ENCODE measurements at places on chromosomes 12 and 14.

- no peak for DNase-seq
These were observed 11.3 kb downstream of the GALNT9 start for GRCh38 chr12:132318135-132318534.

DNA sequence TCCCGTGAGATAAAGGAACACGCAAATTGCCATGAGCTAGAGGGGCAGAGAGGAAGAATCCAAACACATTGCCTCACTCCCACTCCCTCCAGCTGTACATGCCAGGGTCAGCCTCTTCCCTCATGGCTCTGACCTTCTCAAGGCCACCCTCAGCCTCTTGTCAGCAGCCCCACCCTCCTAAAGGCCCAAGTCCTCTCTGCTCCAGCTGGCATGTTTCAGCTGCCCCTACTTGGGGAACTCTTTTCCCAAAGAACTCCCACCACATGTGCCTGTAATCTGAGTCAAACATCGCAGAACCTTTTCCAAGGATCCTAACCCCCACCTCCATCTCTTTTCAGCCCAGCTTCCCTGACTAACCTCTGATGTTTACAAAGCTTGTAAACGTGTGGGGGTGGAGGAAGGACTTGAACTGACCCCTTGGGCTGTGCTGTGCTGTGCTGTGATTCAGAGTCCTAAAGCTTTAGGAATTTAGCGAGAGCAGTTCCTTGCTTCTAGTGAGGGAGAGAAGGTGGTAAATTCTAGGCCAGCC lies 7.3 kb upstream of the CACNB3 start:
- no peak for DNase-seq

GRCh38 chr12:54463034-54463433 lies 10.4 kb downstream of the GTSF1 start:
- no peak for DNase-seq

DNA sequence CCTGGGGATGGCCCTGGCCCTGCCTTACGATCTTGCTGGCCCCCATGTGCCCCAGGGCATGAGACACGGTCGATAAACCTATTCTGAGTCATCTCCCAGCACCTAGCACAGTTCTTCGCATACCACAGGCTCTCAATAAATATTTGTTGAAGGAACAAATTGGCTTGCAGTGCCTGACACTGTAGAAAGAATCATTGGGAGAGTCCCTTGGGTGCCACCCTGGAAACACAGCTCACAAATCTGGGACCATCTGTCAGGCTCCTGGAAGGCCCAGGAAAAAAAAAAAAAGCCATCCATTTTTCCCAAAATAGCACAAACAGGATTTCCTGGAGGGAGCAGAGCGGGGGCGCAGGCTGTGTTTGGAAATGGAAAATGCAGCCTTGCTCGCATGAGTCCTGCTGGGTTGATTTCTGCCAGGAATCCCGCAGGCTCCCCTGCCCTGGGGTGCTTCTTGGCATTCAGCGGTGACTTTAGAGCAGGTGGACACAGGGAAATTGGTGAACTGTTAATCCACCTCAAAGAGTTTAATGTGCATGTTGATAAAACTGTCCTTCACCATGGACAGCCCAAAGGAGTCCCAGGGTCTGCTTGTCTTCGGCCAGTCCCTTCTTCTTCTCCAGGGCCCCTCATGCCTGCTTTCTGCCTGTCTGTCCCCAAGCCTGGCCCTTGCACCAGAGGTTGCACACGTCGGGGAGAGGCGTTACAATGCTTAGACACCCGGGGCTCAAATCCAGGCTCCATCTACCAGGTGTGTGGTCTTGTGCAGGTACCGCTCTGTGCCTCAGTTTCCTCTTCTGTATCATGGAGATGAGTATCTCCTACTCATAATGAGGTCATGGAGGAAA lies 106.1 kb upstream of the RFLNA start:
- no peak for DNase-seq

GRCh38 chr14:104805326-104805678 lies 4.4 kb downstream of the ZBTB42 start:
- no peak for DNase-seq

GRCh38 chr14:20578784-20579502 lies 8.9 kb downstream of the RNASE11 start:
- DNase-seq, result no peak

DNA sequence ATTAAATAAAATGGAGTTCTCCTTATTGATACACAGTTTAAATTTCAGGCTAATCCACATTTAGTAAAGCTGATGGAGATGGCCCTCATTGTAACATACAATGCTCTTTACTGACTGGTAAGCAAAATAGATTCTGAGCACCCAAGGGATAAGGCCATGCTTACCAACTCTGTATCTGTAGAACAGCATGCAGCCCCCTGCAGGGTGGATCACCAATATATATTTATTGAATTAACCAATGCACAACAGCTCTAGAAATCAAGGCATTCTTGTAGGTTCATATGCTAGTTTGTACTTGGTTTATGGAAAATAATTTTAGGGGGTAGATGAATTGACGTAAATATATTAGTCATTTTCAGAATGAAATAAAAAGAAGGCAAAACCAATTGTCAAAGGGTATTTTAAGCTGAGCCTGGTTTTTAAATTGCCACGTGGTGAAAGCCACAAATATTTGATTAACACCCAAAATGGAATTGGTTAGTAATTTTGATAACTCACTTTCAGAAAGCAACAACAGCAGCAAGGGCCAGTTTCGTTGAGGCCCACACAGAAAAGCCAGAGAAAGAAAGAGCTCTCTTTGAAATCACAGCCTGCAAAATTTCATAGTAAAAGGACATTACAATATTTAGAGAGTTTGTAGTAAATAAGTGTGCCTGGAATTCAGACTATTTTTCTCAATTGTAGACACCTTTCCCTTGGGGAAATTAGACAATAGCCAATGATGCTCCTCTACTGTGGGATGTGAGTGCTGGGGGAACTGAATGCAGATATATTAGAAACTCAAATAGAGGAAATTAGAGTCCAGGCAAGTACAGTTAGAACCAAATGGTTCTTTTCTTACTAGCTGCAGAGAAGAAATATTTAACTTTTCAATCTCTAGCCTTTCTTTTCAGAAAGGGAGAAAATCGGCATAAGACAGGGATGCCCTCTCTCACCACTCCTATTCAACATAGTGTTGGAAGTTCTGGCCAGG lies 216.2 kb upstream of the ABCD2 start:
- no peak for DNase-seq

GRCh38 chr14:70847406-70848090 lies 38.2 kb upstream of the MAP3K9 start:
- no peak for DNase-seq

DNA sequence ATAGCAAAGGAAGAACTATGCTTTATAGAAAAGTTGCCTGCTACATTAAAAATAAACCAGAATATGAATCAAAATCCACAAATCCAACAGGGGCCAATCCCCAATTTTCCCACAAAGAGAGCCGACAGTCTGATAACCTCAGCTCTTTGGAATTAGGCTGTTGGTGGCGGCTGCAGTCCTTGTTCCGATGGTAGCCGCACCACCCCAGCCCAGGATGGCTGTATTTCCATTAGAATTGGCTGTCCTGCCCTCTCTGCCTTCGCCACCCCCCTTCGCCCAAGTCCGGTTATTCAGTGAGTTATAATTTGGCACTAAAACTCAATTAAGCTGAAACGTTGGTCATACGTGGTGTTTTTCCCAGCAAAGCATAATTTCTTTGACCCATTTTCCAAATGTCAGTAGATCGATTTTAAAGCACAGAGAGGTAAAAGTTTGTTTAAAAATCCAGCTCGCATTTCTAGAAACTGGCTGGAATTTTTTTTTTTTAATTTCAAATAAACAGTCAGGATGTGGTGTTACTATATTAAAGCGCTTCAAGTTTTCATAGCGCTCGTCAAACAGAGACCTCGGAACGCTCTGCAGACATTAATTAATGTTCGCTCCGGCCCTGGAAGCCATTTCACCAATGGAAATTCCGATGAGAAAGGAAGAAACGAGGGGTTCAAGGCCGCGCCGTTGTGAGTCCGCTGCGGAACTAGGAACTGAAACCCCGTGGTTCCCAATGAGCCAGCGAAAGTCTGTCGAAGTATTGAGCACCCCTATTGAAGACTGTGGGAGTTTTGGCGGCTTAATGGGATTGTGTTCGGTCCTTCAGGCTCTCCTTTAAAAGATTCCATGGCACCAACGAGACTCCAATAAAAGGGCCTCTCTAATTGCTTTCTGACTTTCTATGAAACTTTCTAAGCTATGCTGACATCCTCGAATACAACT lies 104.8 kb upstream of the DIO3 start:
- no peak for DNase-seq

- DNase-seq, result no peak
These were observed 20.6 kb downstream of the ST8SIA1 start for GRCh38 chr12:22313963-22314330.

GRCh38 chr12:109461846-109462756 lies 15.0 kb downstream of the KCTD10 start:
- no peak for DNase-seq

DNA sequence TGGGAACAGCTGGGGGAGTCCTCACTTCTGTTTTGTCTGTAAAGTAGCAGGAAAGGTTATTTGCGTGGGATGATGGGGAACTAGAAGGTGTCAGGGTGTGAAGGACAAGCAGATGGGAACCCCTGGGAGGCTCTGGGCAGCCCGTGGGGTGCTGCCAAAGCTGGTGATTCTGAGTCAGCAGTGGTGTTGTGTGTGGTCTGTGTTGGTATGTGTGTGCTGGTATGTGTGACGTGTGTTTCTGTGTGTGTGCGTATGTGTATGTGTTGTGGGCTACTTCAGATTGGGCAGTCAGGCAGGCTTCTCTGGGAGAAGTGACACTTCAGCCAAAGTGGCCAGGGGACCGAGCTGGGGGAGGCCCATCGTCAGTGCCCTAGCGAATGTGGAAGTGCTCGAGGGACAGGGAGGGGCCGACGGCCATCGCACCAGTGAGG lies 15.3 kb upstream of the BDKRB2 start:
- DNase-seq, result no peak

DNA sequence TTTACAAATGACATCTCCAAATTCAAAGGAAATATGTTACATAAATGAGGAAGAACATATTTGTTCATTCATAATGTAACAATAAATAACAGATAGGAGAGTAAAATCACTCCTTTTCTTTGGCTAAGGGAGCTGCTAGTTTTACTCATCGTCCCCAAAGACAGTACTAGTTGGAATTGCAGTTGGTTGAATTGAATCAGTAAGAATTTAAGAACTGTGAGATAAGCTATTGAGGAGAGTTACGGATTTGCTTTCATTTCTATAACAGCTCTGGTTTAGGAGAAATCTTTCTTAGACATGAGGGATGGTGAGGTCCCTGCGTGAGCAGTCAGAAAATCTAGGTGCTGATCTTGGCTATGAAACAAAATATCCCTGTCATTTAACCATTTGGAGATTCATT lies 402.8 kb downstream of the AEBP2 start:
- no peak for DNase-seq

GRCh38 chr12:113397497-113398197 lies 6.0 kb downstream of the SDS start:
- DNase-seq, result no peak

DNA sequence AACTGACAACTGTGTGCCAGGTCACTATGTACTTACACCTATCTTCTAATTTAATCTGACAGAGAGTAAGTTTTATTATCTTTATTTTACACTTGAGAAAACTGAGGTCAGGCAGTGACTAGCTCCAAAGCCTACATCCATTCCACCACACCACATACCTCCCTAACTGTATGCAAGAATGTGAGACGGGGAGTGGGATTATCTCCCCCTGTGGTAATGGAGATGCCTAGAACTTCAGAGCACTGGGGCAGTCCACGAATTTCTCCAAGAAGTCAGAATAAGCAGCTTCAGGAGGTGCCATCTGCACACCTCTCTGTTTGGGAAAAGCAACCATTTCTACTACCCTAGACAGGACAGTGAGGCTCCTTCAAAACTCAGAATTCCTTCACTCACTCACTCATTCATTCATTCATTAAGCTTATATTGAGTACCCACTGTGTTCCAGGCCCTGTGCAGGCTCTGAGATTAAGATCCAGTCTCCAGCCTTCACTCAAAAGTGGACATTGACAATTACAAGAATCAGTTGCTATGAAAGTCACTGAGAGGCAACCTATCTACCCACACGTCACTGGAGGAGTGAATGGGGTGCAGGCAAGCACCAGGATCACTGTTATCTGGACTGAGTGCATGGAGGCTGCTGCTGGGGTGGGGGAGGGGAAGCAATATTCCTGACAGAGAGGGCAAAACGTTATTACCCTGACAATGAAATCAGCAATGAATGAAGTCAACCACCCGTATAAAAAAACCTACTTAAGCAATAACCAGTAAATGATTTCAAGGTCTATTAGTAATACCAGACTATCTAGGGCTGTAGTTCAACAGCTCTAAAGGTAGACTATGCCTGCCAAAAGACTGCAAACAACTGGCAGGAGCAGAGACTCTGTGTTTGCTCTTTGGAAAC lies 18.0 kb downstream of the SLC7A7 start:
- DNase-seq, result no peak

DNA sequence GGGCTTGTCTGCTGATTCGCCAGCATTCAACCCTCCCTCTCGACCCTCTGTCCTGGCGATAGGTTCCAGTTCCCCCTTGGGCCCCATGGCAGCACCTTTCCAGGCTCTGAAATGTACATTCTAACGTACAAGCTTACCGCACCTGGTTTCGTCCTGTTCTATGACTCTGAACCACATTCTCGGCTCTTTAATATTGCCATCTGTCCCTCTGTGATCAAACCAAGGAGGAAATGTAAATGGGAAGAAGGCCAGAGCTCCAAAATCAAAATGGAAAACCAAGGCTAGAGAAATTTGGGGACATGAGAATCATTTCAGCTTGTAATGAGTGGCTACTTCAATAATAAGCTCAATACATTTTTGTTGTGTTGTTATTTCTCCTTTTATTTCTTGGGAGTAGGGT lies 117.2 kb downstream of the TTC7B start:
- DNase-seq, result no peak

- no peak for DNase-seq
These were observed 58.6 kb upstream of the BCL11B start for GRCh38 chr14:99330316-99331240.

All from OCI-LY7 (cell line).